ENCODE measurements at places on chromosomes 1 and 21.

DNA sequence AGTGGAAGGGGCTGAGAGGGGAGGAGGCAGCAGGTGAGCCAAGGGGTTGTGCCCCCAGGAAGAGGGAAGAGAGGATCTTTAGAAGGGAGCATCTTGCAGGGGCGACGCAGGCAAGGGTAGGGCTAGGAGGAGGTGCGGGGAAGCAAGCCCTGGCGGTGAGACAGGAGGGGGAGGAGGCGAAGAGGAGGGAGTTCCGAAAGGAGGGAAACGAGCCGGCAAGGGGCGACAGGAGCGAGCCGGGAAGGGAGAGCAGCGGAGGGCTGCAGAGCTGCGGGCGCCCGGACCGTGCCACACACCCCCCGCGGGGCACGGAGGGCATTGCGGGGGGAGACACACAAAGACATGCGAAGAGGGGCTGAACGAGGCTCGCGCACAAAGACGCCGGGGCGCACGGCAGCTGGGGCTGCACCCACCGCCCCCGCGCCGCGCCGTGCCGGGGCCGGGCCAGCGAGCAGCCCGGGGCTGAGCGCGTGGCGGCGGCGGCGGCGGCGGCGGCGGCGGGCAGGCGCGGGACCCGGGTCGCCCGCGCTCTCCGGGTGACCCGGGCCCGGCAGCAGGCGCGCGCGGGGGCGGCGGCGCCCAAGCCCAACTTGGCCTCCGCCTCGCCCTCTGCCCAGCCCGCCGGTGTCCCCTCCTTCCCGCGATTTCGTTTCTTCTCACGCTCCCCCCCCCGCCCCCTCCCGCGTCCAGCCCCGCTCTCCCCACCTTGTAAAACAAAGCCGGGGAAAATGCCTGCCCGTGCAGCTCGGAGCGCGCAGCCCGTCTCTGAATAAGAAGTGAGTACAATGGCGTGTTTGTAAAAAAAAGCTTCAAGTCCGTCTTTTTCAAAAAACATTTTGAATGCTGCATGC lies at the start of gene KCNK2:
Gene KCNK2, plus strand, starts transcription at position 206 of the 851 bp plus-strand sequence. CDS start 649 bp downstream, outside the sequence.
- DNase-seq: peak; percentile 42

- DNase-seq: peak; percentile 98
These were observed 666 bp downstream of the HP1BP3 start for GRCh38 chr1:20786253-20787028.

- DNase-seq: no peak
These were observed 245.0 kb downstream of the FOXD2 start for GRCh38 chr1:47682786-47683350.

DNA sequence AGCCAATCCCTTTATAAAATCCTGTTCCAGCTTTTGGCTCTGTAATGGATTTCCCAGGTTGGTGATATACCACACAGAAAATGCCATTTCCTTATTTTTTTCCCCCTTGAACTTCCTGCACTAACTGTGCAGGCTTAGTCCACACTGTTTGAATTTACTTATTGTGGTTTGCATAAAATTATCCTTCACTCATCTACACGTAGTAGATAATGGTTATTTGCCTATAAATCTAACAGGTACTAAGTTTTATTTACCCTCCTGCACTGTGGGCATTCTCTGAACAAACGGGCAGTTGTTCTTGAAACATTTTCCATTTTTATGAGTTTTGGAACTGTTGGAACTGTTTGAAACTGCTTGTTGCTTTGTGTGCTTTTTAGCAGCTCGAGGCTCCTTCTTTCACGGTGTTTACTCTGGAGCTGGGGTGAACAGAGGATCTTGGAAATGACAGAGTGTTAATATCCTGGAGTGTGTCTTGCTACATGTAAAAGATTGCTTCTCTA lies 23.0 kb upstream of the KIFAP3 start:
- DNase-seq: no peak

- no peak for DNase-seq
These were observed 248.1 kb upstream of the FMN2 start for GRCh38 chr1:239843541-239843940.

DNA sequence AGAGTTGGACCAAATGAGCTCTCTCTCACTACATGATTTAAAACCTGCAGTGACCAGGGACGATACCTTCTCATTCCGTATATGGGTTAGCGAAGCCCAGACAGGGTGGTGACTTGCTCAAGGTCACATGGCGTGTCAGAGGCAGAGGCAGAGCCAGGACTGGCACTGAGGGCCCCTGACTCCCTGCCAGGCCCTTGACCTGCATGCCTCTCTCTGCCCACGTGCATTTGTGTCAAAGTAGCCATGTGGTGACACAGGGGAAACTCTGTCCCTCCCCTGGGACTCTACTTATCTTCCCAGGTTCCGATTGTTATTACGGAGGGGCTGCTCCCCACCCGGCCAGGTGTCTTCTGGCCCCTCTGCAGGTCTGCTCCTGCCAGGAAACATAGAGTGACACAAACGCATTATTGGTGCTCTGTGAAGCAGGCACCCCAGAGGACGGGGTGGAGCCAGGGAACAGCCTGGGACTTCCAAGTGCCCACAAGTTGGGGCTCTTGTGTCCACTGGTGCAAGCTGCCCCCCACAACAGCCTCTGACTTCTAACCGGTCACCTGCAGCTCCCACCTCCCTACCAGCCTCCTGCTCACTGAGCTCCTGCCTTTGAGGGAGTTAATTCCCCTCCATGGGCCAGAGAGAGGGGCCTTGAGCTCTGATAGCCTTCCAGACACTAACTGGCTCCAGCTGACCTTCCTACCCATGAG lies 7.3 kb upstream of the TINAGL1 start:
- no peak for DNase-seq

DNA sequence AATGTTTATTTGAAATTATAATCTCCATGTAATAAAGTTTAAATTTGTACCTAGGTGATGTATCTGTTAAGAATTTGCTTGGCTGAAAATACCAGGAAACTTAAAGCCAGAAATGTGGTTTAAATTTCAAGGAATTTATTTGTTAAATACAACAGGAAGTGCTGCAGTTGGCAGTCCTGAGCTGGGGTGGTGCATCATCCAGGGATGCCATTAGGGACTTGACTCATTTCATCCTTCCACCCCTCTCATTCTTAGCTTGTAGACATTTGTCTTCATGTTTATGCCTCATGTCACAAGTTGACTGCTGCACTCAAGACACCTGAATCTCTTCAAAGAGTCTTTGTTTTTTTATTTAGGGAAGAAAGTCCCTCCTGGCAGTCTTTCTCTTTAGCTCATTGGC lies 175.9 kb downstream of the LHX8 start:
- DNase-seq: no peak

DNA sequence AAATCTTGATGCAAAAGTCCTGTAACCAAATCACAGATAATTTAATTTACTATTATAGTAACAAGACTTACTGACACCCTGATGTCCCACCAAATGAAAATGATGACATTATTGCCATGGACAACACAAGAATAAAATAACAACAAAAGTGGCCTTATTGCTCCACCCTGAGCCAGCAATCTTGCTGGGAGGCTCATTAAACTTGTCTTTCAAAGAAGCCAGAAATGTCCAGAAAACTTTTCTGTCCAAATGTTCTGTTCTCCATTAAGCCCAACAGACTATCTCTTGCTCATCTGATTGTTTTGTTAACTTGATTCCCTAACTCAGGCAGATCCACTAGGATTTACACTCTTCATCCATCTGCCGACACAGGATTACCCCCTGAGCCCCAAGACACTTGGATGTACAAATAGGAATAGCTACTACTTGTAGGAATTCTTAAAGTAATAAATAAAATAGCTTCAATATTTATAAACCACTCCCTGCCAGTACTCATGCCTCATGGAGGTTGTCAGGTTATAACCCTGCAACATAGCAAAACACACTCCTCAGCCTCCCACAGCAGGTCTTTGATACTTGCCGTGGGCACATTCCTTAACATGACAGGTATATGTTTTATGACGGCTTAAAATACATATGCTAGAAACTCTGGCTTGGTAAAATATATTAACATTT lies 84.9 kb downstream of the PTPN14 start:
- DNase-seq: no peak

DNA sequence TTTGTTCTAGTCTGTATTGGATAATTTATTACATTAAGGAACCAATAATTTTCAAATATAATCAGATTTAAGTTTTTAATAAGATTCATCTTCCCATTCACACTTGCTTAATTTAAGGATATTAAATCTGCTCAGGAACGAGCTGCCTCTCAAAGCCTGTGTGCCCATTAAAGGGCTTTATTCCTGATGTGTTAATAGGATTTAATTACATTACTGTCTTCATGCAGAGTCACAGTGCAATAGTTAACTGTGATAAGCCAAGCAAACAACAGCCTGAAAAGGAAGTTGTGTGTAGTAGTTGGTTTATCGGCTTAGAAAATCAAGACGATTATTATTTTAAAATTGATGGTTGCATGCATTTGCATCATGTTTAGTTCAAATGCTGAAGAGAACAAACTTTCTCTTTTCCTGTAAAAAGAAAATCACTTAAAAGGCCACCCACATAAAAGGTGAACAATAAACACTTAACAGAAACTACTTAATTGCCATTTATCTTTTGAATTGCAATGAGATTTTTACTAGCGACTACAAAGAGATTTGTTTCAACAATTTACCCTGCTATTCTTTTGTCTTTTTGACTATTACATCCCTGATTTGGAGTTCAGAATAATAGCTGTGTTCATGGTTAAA lies 174.6 kb downstream of the RWDD3 start:
- peak; percentile 69 for DNase-seq

DNA sequence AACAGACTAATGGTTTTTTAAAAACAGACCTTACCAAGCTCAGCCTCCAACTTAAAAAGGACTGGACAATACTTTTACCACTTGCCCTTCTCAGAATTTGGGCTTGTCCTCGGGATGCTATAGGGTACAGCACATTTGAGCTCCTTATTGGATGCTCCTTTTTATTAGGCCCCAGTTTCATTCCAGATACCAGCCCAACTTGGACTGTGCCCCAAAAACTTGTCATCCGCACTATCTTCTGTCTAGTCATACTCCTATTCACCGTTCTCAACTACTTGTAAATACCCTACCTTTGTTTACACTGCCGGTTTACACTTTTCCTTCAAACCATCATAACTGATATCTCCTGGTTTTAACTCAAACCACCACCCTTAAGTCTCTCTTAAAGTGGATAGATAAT lies 17.9 kb upstream of the ANKRD13C start:
- no peak for DNase-seq

DNA sequence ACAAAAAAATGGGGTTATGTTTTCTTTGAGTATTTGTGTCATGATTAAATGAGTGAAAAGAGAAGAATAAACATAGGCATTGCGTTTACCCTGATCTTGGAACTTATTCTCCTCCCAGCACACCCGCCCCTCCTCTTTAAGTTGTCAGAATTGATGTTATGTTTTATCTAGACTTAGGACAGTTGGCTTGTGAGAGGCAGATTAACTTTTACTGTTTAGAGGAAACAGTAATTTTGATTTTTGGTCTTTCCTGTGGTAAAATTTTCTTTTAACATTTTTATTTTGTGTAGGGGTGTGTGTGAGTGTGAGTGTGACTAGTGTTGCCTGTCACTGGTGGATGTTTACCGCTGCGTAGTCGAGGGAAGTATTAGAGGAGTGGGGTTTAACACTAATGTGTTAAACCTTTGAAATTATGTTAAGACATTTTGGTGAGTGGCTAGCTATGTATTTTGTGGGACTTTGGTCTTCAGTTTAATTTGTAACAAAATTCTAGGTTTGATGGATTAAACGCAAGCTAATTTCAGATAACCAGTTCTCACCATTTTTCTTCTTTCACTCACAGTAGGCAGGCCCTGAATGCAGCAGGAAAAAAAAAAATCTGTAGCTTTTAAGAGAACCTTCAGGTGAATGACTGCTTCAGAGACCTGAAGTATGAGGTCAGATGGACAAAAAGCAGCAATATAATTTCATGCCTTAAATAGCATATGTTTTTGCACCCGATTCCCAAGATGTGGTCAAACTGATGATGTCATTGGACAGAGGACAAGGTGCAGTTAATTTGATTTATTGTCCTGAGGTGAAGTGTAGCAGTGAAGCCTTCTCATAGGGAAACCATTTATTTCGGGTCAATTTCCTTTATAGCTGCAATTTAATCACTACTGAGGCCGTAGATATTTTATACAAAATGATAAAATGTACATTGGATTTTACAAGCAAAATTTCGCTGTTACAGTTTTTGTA lies 2.7 kb downstream of the POU2F1 start:
- no peak for DNase-seq

- no peak for DNase-seq
These were observed 39.8 kb upstream of the SELENON start for GRCh38 chr1:25760122-25760719.

GRCh38 chr1:6577831-6578525 lies 1.8 kb upstream of the ZBTB48 start:
- no peak for DNase-seq

DNA sequence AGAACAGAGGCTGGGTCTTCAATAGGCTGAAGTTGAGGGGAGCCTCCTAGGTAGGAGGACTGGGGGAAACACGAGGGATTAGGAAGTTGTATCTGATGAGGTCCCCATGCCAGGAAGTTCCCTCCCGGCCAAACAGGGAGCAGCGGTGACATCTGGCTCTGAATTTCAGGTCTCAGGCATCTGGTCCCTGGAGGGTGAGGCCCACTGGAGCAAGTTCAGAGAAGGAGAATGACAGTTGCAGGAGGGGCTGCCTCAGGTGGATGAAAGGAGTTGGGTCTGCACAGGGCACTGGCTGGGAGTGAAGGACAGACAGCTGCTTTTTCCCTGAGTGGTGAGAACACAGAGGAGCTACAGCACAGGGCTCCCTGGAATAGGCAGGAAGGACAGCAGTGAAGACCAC lies 9.1 kb downstream of the TMEM9 start:
- no peak for DNase-seq

DNA sequence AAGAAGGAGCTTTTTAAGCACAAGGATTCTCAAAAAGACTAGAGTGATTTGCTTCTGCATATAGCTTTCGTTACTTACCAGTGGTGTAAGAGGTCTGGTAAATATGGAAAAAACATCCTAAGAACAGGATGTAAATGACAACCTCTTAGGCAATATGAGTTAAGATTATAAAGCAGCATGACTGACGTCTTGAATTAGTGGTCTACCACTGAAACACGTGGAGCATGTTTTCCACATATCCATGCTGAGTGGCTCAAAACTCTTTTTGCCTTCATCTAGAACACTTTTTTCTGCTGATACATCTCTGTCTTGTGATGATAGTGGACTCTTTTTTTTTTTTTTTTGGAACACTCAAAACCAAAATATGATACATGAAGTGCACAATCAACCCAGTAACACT lies 44.6 kb downstream of the RCAN1 start:
- no peak for DNase-seq
